ENCODE measurements at places on chromosomes 7 and 10.

DNA sequence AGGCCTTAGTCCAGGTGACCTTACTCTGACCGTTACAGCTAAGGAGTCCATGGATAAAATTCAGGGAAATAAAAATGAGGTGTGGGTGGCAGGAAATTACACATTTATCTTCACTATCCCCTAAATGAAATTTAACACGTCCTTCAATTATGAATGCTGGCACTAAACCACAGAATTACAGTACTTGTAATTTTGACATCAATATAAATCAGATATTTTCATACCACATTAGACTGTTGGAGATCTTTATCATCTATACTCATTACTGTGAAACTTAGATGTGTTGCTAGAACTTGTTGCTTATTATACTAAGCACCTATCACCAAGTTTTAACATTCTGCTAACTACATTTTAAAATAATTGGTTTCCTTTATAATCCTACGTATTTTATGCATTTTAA lies 51.1 kb downstream of the IGF2BP3 start:
- DNase-seq = no peak

DNA sequence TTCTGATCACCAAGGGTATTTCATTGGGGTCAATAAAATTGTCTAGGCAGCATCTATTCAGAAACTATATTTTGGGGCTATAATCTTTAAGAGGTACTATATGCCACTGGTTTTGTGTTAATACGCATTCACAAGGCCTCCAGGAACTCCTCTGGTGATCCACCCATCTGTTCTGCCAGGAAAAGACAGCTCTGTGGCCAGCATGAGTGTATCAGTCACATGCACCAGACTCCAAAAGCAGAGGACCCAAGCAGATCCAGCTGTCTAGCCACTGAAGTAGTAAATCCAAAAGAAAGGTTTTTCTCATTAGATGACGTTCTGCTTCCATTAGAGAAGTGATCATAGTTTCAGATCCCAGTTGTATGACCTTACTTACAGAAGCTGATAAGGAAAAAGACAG lies 199.6 kb upstream of the CELF2 start:
- no peak for DNase-seq

- no peak for DNase-seq
Measured at GRCh38 chr7:141074997-141075396, 1.1 kb downstream of the TMEM178B start.

- DNase-seq = no peak
Measured at GRCh38 chr7:138978541-138979184, 2.5 kb downstream of the KIAA1549 start.

- DNase-seq = no peak
Measured at GRCh38 chr7:158396982-158397862, 190.4 kb downstream of the PTPRN2 start.

- no peak for DNase-seq
Measured at GRCh38 chr7:44372560-44373417, 47.4 kb upstream of the CAMK2B start.

- DNase-seq = no peak
Measured at GRCh38 chr7:157795199-157795598, 458.4 kb downstream of the DNAJB6 start.

DNA sequence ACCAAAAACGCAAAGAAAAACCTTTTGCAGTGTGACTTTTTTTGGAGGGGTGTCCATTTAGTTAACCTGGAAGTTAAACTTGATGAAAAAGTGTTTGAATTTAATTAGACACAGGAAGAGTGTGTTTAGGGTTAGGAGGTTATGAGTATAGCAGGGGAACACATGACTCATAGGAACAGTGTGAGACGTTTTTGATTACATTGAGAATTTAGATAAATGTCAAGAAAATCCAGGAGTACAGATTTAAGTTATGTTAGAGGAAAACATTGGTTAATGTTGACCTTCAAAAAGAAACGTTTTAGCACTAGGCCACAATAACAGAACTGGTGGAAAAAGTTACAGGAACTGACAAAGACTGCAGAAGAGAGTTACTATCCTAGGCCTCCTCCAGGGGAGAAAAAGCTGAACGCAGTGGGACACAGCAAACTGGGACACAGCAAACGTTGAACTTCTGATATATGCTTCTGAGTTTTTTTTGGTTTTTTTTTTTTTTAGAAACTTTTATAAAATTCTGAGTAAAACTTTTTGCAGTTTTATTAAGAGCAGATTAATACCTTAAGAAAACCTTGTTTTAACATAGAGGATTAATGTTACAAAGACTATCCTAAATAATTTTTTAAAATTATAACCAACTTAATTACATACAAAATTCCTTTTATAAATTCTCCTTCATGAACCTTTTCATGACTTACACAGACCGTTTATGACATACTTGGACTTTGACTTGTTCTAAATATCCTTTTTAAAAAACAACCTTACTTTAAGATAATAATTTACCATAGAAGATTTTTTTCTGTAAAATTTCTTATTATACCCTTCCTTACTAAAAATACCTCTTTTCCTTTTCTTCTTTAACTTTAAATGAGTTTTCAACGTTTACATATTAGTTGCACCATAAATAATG lies 22.2 kb downstream of the LANCL2 start:
- DNase-seq = no peak

GRCh38 chr10:129741978-129742741 lies 221.9 kb downstream of the EBF3 start:
- no peak for DNase-seq

- no peak for DNase-seq
Measured at GRCh38 chr7:73705551-73705920, 13.9 kb downstream of the STX1A start.

- no peak for DNase-seq
Measured at GRCh38 chr10:74851831-74852230, 25.4 kb downstream of the KAT6B start.

GRCh38 chr10:97759158-97759887 lies 12.5 kb downstream of the SFRP5 start:
- DNase-seq = peak; percentile 18

- no peak for DNase-seq
Measured at GRCh38 chr10:50152792-50153272, 85.1 kb downstream of the WASHC2A start.

GRCh38 chr10:119933179-119933578 lies 40.6 kb downstream of the SEC23IP start:
- no peak for DNase-seq

GRCh38 chr7:1533547-1534329 lies 3.2 kb downstream of the MAFK start:
- DNase-seq = no peak

- DNase-seq = no peak
Measured at GRCh38 chr7:131890176-131890575, 333.7 kb upstream of the PODXL start.

GRCh38 chr7:10939237-10939910 lies 34.3 kb upstream of the PHF14 start:
- DNase-seq = no peak

DNA sequence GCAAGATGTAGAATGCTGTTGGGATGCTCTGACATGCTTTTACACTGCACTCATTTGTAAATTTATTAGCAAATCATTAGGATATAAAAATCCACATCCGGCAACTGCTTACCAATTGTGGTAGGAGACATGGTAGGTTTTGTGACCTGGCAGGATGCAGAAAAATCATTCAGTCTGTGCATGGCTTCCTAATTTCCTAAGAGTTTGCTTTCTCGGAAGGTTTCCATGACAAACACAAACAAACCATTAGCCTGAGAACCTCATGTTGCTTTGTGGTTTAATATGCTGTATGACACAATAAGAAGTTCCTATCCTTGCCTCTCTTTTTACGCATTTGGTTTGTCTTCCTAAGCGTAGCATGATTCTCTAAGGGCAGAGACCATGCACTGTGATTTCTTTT lies 14.7 kb upstream of the LMBR1 start:
- no peak for DNase-seq

DNA sequence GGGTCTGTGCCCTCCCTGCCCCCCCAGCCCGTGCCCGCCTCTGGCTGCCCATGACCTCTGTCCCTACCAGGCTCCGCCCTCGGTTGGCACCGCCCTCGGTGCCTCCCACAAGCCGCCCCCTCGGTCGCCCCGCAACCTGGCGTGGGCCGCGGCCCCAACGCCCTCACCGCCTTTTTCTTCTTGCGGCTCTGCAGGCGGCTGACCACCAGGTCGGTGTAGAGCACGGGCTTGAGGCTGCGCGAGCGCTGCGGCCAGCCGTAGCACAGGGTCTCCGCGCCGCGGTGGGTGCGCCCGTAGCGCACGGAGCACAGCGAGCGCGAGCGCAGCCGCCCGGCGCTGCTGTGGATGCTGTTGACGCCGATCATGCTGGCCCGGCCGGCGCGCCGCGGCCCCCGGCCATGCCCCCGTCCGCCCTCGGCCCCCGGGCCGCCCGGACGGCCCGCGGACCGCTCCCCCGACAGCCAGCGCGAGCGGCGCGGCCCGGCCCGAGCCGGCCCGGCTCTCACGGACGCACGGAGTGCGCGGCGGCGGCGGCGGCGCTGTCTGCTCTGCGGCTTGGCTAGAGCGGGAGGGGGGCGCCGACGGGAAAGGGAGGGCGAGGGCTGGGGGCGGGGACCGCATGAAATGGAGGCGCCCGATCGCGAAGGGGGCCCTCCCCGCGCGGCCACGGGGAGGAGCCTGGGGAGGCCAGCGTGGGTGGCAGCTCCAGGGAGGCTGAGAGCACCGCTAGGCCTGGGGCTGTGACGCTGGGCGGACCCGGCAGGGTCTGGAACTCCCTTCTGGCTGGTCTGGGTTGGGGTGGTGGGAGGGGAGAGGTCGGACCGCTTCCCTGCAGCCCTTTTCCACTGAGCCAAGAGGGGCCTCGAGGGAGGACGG lies 9.6 kb downstream of the PSD start:
- peak; percentile 66 for DNase-seq

- DNase-seq = no peak
Measured at GRCh38 chr7:71313553-71313952, 181.6 kb downstream of the GALNT17 start.

GRCh38 chr10:114491933-114492332 lies 87.6 kb upstream of the AFAP1L2 start:
- DNase-seq = no peak

DNA sequence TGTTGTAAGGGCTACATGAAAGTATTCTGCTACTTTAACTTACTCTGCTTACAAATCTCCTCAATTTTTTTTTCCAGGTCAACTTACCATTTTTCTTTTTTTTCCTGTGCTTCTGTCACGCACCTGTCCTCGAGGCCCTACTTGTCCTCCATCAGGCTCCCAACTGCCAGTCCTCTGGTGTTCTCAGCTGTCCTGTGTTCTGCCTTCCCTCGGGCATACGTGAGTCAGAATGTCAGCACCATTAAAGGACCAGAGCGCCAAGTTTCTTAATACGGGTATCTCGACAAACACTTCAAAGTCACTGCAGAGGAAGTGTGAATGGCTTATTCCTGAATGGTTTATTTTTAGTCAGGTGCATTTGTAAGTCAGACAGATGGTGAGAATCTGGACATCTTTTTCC lies at the start of gene TEX47:
TEX47 (minus strand) TSS at position 185 of the 400 bp plus-strand sequence. CDS start 795 bp downstream, outside the sequence.
- DNase-seq = no peak

DNA sequence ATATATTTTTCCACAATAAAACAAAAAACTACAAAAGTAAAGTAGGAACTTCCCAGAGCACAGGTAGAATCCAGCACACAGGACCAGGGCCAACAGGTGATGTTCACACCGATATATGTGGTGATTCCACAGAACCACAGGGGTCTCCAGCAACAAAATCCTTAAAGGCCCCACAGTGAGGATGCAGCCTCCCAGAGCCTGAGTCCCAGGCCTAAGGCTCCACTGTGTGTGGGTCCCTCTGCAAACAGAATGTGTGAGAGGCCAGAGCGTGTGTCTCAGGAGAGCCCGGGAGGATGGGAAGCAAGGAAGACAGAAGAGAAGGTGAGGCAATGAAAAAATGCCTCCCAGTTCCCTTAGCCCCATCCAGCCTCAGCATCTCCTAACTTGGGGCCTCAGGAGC lies 173.9 kb downstream of the GRID1 start:
- no peak for DNase-seq

GRCh38 chr10:34537629-34538231 lies 277.4 kb downstream of the PARD3 start:
- no peak for DNase-seq

DNA sequence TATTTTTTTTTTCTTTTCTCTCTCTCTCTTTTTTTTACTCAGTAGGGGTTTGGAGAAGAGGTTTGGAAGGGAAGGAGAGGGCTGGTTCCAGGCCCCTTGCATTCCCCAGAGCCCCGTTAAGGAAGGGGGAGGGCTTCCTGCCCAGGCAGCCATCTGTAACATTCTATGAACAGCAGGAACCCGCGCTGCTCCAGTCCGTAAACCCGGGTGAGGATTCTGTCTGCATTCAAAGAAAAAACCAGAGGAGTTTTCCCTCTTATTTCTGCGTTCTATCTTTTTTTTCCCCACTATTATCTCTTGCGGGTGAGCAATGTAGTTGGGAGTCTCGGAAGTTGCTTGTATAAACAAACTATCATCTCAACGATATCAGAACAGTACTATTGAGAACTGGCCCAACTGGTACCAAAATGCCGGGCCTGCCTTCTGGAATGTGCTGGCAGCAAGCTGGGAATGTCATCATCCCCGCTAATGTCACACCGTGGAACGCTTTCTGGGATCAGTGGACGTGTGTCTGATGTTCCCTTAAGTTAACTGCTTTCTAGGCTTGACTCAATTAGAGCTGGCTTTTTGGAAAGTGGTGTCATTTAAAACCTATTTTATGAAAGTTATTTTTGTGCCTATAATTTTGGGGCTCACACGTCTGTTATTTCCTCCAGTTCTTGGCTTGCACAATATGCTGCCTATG lies 153.1 kb upstream of the MEOX2 start:
- DNase-seq = no peak

DNA sequence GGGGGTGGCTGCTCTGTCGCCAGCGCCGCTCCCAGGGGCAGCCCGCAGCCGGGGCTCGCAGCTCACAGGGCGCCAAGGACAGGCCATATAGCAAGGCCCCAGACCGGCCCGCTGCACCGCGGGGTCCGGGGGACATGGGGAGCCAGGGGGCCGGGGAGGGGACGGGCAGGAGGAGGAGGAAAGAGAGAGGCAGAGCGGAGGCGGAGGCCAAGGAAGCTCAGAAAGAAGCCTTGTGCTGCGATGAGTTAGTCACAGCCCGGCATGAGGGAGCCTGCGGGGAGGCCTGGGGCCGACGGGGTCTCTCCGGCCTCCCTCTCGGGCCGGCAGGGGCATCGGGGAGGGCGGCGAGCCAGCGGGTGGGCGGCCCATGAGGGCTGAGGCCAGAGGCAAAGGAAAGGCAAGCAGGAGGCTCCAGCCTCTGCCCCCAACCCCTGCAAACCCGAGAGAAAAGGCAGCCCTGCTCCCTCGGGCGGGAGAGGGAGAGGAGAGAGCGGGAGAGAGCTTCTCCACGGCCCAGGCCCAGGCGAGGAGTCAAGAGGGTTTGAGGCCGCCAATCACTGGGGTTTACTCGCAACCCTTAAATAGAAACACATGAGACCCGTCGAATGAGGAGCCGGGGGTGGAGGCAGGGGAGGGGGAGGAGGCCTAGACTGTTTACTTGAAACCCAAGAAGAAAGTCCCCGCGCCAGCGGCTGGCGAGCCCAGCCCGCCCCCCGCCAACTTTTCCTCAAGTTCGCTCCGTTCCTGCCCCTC lies 167.9 kb downstream of the NEURL1 start:
- DNase-seq = no peak

GRCh38 chr10:7529638-7530037 lies 118.8 kb upstream of the SFMBT2 start:
- DNase-seq = no peak
